ENCODE measurements at places on chromosomes 3 and 15. TPM values are rescaled to one million over a fixed set of nuclear protein-coding genes. Genes with fewer than 3 reads are reported as not detected.

Gene SCAANT1
- not detected for total RNA-seq

Gene TMEM158
- 4.2 TPM for total RNA-seq

Gene CD86
- total RNA-seq = not detected

DNA sequence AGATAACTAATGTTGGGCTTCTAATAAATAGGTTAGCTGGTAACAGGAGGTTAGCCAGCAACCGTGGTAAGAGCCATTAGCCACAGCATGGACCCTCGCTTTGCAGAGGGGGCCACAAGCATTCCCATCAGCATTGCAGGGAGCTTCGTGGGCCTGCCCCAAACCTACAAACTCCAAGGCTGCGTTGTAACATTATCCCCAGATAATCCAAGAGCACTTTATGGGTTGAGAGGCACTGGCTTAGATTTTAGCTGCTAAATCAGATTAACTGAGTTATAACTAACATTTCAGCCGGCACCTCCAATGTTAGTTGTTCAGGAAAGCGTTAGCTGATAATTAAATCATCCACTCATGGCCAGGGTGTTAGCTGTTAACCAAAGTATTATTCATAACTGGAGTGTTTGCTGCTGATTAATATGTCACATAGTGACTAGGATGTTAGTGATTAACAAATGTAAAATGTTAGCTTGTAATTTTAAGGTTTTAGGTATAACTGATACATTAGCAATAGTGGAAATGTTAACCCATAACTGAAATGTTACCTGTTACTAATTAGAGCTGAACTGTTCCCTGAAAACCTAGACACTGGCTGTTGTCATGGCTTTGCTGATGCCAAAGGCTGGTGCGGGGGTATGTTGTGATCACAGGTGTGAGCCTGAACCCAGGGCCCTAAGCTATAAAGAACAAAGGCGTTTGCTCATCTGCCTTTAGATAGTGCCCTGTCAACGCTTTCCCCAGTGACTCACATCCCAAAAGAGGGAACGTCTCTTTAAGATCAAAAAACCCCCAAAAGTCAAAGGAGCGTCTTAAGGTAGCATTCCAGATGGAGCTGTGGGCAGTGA is 56.2 kb downstream of the SLC6A6 start:
- DNase-seq = no peak

- DNase-seq = no peak
Measured at GRCh38 chr15:32974691-32975090, 219.8 kb downstream of the FMN1 start.

GRCh38 chr3:81823882-81824395 is 62.5 kb upstream of the GBE1 start:
- no peak for DNase-seq

Gene FEZF2
- not detected for total RNA-seq

Gene AADACL2
- not detected for total RNA-seq

GRCh38 chr15:25246641-25247406 is 192.0 kb downstream of the UBE3A start:
- no peak for DNase-seq

Gene SEMA3B
- total RNA-seq = 0.96 TPM

- no peak for DNase-seq
Measured at GRCh38 chr3:179196700-179197099, 48.5 kb downstream of the PIK3CA start.

- no peak for DNase-seq
Measured at GRCh38 chr15:23415321-23415865, 31.6 kb downstream of the GOLGA6L2 start.

Gene FBXL22
- not detected for total RNA-seq

Gene TGM5
- total RNA-seq = 0.21 TPM

GRCh38 chr3:170801597-170801996 is 68.4 kb downstream of the RPL22L1 start:
- no peak for DNase-seq

Gene GOLGA8Q
- total RNA-seq = 0.13 TPM

- no peak for DNase-seq
Measured at GRCh38 chr15:48703544-48703943, 58.0 kb upstream of the FBN1 start.

Gene GOLGA6L7
- total RNA-seq = not detected

- no peak for DNase-seq
Measured at GRCh38 chr3:121962443-121962842, 59.6 kb downstream of the ILDR1 start.

Gene CRTC3
- 12.9 TPM for total RNA-seq

- DNase-seq = peak; percentile 47
Measured at GRCh38 chr15:57079931-57080620, 161.6 kb downstream of the TCF12 start.

DNA sequence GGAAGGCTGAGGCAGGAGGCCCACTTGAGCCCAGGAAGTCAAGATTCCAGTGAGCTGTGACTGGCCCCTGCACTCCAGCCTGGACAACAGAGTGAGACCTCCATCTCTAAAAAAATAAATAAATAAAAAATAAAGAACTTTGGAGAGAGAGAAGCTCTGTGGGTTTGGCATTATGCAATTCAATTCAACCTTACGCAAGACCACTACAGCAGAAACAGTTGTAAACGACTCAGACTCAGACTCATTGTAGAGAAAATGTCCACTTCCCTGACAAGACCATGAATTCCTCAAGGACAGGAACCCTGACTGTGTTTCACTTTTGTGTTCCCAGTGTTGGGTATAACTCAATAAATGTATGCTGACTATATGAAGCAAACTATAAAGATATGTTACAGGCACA is 90.3 kb upstream of the C3orf80 start:
- no peak for DNase-seq

Gene LRRC31
- not detected for total RNA-seq

GRCh38 chr3:156071031-156071430 is 49.3 kb upstream of the KCNAB1 start:
- no peak for DNase-seq

DNA sequence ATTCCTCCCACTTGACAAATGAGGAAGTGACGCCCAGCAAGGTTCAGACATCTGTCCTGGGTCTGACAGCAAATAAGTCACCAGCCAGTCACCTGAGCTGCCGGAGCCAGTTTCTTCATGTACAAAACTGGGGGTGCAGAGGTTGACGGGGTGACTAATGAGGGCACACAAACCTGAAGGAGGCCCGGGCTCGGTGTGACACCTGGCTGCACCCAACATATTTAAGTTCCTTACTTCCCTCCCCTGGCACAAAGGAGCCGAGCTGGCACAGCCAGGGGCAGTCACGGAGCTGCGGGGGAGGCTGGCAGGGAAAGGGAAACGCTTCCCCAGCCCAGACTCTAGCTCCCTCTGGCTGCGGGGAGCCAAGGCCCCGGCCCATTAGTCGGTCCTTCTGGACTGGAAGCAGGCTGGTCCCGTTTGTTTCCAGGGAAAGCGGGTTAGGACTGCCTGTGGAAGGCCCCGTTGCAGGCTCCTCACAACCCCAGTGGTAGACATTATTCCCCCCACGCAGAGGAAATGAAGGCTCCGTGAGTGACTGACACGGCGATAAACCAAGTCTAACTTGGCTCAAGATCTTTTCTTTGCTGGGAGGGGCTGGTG is 2.3 kb downstream of the FBXL22 start:
- DNase-seq = peak; percentile 60

- peak; percentile 91 for DNase-seq
Measured at GRCh38 chr15:59174835-59175831, 31.5 kb upstream of the LDHAL6B start.

Gene CADPS
- not detected for total RNA-seq

DNA sequence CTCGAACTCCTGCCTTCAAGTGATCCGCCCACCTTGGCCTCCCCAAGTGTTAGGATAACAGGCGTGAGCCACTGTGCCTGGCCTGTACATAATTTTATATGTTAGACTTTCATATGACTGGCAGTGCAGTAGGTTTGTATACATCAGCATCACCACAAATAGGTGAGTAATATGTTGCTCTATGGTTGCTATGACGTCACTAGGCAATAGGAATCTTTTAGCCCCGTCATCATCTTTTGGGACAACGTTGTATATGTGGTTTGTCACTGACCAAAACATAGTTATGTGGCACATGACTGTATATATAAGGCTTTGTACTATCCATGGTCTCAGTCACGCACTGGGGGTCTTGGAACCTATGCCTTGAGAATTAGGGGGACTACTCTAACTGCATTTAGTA is 17.0 kb upstream of the DNAJC19 start:
- no peak for DNase-seq

DNA sequence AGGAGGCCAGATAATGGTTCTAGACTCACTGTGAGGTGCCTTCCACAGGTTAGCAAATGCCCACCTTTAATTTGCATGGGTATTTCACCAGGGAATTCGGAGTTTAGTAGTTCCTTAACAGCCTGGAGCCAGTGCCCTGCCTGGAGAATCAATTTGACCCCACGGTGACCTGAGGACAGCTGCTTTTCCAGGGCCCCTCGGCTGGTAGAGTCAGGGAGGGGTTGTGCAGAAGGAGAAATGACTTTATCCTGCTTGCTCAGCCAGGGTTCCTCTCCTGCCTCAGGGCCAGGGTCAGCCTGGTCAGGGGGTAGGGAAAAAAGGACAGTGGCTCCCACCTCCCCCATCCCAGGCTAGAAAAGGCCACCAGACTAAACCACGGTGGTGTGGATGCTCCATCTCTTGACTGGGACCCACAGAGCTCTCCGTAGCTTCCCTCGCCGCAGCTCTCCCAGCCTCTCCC is 12.0 kb downstream of the DLL4 start:
- no peak for DNase-seq

Gene IGSF10
- total RNA-seq = 0.03 TPM

Gene DCLK3
- not detected for total RNA-seq

DNA sequence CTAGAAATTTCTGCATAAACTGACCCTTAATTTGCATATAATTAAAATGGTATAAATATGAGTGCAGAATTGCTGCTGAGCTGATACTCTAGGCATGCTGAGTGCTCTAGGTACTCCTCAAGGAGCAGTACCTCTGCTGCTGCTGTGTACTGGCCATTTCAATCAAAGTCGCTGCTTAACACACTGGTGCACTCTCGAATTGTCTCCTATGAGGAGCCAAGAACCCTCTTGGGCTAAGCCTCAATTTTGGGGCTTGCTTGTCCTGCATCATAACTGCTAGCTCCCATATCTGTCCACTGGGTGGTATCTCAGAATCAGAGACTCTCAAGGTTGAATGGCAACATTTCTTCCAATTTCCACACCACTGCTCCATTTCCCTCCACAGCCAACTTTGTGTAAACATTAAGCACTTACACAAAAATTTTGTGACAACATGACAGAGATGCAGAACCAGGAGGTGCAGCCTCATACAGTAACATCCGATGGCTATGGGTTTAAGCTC is 82.5 kb downstream of the XXYLT1 start:
- DNase-seq = peak; percentile 46

- DNase-seq = no peak
Measured at GRCh38 chr3:141094790-141095545, 43.8 kb downstream of the SPSB4 start.

Gene CCDC39
- total RNA-seq = not detected

Gene IGSF11
- total RNA-seq = 66.5 TPM

Gene TMC3
- not detected for total RNA-seq

DNA sequence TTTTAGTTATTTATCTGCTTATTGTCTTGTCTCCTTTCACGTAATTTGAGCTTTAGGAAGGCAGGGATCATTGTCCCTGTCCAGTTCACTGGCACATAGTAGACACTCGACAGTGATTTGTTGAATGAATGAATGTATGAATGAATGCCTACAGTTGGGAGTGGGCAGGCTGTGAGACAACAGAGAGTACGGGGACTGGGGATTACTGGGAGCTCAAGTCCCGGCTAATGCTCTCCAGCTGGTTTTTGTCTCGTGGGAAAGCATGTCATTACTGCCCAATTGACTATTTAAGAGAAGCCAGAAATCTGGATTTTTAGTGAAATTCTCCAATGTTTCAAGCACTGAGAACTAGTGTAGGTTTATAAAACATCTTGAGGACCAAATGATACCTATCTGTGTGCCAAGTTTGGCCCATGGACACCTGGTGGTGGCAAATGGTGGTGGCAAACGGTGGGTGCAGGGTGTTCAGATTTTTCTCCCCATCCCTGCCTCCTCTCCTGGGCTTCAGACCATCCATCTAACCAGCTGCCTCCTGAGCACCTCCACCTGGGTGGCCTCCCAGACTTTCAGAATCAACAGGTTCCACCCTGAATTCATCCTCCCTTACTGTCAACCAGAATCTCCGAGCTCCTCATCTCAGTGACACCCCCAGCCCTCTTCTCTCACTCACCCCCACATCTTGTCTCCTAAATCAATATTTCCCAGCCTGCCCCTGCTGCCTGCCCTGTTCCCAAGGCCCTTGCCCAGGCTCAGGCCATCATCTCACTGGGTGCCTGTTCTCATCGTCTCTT is 36.2 kb upstream of the TRH start:
- no peak for DNase-seq

DNA sequence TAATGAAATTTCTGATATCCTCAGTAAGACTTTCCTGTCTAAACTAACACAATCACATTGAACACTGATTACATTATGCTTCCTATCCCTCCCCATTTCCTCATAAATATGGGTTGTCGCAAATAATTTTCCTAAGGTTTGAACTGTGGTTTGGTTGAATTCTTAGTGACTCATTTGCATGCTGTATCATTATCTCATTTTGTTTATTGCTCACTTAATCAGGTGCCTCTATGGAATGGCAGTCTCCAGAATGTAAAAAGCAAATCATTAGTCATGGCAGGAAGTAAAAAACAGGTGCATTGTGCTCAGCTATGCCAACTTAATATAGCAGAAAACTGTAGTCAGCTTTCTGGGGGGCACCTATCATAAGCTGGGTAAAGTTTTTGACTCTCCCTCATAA is 216.0 kb upstream of the ZBTB20 start:
- no peak for DNase-seq

DNA sequence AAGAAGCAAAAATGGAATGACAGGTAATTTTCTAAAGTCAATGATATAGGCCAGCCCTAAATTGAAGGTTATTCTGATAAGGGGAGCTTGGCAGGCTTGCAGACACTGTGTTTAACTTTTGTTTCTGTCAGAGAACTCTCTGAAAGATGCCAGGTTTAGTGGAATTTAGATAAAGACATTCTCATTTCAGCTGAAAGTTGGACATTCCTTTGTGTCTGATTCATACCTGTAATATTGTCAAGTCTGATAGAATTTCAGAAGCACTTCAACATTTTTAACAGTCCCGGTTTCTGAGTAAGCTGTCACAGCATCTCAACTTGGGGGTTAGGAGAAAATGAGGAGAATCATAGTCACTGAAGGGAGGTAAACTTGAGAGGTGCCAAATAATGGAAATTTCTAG is 84.0 kb downstream of the DIPK2A start:
- no peak for DNase-seq

- no peak for DNase-seq
Measured at GRCh38 chr3:132652640-132653270, 6.9 kb downstream of the ACAD11 start.
